ENCODE measurements at places on chromosomes 4 and X.

GRCh38 chrX:105458846-105459245, 238.4 kb upstream of the TEX13A start:
- no peak for DNase-seq

DNA sequence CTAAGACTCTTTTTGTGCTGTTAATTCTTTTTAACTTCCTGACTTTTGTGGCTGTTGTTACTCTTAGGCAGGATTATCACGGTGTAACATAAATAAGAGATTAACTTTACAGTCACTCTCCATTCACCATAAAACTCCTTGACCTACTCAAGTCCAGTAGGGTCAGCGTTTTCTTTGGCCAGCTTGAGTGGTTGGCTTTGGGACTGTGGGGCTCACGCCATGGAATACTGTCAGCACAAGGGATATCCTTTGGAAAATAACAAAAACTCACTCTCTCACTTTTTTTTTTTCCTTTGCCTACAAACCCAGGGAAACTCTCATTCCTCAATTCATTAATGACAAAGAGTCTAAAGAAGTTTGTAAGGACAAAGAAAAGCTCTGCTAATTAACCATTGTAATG, 89.4 kb upstream of the TLL1 start:
- DNase-seq = no peak

GRCh38 chr4:168028568-168028967, 63.8 kb upstream of the ANXA10 start:
- DNase-seq = no peak

DNA sequence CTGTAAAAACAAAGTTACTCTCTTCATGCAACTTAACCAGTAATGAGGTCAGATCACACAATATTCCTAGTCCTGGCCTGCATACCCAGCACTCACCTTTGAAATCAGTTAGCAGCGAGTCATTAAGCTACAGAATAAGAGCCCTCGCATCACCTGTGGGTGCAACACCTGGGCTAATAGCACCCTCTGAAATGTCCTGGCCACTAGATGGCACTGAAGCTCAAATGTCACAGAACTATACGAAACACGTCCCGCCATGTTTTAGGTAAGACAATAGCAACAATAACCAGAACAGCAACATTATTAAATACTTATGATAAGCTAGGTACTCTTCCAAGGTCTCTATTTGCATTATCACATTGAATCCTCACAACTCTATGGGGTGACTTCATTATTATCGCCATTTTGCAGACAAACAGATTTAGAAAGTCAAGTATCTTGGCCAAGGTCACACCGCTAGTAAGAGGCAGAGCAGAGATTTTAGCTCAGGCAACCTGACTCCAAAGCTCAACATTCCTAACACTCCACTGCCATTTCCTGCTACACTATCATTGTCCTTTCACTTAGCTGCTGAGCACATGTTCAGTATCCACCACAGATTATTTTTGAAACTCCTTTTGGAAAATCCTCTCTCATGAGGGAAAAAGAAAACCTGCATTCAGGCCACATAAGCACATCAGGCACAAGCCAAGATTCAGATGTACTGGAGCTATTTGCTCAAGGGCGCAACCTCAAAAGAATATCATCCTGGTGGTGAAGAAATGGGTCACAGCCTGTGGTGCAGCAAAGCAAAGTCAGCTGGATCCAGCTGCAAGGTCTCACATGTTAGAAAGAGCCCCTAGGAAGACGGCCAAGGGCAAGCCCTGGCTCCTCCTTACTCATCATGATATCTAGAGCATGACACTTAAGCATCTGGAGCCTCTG, 59.5 kb upstream of the KDR start:
- no peak for DNase-seq

- DNase-seq = no peak
These were observed 442 bp downstream of the NDUFB11 start for GRCh38 chrX:47143894-47144625.

DNA sequence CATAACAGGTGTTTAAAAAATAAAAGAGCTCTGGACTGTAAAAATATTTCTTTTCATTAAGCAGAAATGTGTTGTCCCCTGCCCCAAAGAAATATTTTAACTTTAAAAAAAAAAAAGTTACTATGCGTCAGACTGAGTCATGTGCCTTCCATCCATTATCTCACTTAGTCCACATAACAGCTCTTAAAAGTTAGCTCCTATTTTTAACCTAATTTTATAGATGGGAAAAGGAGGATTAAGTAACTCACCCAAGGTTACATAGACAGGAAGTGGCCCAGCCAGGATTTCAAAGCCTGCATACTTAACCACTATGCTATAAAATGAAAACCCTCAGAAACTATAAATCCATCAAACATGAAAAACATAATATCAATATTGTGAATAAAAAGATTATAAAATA, 97.7 kb downstream of the MANBA start:
- DNase-seq = no peak

- DNase-seq = no peak
These were observed 99.6 kb upstream of the CCSER1 start for GRCh38 chr4:90027565-90027964.

Measured in anterior cingulate cortex (tissue), 58 donors.